Activated CD8-positive, alpha-beta T cell treated with anti-CD3 and anti-CD28 coated beads for 36 hours (primary cell): ENCODE measurements at places on chromosomes 2 and 18.
A peak's percentile ranks its signal among the peaks of the same experiment; 100 is the strongest.

DNA sequence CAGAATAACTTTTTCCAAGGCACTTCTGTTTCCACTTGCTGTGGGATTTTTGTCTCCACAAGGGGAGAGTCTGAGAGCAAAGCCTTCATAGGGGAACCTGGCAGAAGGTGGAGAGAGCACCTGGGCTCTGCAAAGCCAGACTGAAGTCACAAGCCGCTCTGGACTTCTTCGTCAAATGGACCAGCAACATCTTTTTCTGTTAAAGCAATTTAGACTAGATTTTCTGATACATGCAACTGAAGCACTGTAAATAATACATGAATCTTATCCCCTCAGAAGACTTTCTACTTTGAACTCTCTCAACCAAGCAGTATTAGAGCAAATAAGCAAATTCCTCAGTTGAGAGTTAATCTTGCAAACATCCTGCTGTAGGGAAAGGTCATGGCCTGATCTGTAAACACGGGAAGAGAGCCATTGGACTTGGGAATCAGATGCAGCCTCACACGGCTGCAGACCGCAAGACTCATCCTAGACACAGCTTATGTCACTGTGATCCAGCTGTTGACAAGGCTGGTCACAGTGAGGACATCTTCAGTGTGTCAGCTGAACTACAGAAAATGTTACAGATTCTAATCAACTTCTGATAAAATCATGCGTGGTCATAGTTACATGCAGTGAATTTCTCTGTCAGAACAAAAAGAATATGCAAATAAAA is 3.2 kb downstream of the SH3YL1 start:
- no peak for DNase-seq

DNA sequence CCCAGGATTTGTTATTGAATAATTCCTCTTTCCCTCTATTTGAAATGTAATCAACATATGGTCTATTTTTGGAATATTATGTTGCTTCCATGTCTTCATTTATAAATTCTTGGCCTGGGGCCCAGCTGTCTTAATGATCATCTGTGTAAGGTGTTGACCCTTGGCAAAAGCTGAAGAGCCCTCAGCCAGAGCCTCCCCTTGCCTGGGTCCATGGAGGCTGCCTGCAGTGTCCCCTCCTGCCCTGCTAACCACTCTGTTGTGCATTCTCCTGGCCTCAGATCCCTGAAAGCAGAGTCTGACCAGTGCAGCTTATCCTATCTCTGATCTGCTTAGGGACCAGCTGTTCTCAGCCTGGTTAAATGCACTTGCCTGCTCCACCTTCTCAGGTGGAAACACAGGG is 226.1 kb upstream of the APCDD1 start:
- no peak for DNase-seq

DNA sequence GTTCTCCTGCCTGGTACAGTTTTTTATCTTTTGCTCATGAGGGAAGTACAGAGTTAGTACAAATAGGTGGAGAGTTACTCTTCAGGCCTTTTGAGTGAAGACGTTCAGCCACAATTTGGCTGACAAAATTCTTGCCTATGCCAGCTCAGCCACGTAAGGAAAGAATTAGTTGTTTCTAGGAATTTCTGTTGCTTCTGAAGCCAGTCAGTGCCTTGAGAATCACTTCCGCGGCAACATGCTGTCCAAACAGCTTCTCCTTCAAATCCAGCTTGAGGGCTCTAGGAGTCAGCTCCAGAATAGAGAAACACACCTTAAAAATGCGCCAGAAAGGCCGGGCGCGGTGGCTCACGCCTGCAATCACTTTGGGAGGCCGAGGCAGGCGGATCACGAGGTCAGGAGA is 27.5 kb downstream of the M1AP start:
- DNase-seq = no peak

GRCh38 chr2:241161646-241162281 is 11.5 kb downstream of the PPP1R7 start:
- no peak for DNase-seq

DNA sequence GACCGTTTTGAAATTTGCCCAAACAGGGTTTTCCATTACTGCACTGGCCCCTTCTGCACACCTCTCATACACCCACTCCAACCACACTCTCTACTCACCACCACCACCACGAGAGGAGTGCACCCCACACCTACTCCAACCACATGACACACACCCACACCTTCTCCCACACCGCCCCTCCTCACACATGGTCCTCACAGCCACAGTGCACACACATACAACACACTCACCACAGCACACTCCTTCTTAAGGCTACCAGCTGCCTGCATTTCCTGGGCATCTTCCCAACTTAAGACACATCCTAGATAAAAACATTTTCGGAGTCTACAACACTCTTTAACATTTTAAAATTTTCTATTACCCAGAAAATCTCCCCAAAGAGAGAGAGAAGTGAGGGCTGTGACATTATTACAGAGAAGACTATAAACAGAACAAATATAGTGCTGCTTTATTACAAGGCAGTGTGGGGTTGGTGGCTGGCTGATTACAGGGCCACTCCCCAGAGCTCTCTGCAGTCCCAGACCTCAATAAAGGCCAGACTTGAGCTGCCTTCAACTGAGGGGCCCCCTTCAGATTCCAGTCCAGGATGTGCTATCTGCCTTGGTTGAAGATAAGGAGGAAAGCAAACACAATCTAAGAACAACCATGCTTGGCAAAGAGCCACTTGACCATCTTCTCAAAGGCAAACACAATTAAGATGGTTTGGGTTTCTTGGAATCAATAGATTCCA is 36.1 kb downstream of the NHEJ1 start:
- DNase-seq = peak; percentile 32

DNA sequence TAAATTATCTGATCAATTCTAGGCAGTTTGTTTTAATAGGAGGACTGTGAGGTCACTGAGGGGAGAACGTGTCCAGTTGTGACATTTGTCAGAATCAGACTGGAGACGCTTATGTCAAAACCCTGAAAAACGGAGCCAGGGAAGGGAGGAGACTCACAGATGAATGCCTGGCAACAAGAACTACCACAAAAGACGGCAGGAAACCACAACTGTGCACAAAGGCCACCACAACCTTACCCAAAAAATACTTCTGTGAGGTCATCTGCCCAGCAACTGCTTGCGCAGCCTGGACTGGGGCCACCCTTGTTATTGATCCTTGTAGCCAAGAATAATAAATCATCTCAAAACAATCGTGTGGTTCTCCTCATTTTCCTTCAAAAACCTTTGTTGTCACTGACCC is 173.0 kb upstream of the ALKAL2 start:
- peak; percentile 71 for DNase-seq

- DNase-seq = no peak
Measured at GRCh38 chr18:47968006-47968676, 37.7 kb upstream of the SMAD2 start.

DNA sequence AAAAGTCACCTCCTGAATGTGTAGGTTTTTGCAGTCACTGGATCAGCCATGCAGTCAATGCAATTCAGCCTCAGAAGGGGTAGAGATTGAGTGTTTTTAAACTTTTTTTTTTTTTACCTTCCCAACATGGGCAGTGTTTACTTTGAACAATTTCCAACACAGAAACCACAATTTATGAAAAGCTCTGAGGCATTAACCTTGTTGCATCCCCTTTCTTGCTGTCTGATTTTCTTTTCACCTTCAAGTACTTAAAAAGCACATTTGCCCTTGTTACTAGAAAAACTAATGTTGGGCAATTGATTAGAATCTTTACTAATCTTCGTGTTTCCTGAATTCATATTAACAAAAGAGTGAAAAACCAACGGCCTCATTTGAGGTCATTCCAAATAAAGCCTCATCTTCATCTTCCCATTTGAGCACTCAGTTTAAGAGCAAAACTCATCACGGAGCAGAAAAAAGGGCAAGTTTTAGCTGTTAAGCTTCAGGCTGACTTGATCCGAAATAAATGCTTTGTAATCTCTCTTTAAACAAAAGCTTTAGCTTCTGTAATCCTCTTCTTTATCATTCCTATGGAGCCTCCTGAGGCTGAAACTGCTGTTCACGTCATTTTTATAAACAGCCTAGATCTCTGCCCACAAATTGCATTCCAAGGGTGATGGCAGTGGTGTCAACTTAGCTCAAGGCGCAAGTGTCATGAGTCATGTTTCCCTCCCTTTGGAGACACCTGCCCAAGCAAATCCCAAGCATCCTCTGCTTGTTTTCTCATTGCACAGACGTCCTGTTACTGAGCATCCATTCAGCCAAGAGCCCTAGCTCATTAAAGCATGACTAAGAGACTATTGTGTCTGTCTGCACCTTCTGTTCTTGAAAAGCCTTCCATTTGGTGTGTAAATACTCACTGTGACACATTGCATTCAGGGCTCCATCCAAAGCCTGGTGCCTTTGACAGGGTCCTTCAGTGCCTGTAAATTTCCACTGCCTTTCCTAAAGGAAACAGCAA is 107.7 kb downstream of the HNMT start:
- DNase-seq = no peak

GRCh38 chr2:19073522-19073921 is 284.9 kb downstream of the OSR1 start:
- no peak for DNase-seq

DNA sequence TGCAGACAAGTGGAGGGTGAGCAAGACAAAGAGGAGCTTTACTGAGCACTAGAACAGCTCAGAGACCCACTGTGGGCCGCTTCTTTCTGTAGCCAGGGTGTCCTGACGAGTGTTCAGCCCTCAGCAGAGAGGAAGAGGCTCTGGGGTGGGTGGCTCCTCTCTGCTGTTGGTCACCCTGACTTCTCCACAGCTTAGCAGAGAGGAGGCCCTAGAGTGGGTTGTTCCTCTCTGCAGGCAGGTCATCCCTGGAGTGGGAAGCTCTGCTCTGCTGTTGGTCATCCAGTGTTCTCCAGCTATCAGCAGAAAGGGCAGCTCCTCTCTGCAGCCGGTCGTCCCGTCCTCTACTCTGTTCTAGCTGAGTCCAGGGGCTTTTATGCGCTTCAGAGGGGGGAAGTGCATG is 286.5 kb downstream of the ICOS start:
- no peak for DNase-seq

GRCh38 chr18:70622622-70623419 is 334.0 kb downstream of the SOCS6 start:
- DNase-seq = no peak

- no peak for DNase-seq
Measured at GRCh38 chr2:159758686-159759085, 39.3 kb downstream of the CD302 start.

DNA sequence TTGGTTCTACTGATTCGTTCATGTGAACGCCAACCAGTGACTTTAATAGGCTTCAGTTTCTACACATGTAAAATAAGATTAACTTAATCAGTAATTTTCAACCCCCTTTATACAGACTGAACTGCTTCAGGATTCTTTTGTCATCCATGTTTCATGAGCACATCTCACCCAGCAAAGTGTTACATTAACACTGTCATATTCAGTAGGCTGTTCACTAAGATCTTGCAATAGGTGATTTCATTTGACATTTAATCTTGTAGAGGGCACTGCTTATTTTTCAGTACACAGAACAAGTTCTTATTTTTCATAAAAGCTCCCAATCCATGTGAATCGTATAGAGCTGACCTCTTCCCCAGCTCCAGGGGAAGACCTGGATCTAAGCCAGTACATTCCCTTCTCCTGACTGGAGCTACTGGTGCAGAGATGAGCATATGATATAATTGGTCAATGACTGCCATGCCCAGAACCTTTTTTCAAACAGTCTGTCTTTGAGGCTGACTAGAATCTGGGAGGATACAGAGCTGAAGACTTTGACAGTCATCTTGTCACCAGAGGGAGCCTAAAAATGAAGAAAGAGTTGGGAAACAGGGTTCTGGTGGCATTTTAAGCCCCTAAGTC is 72.2 kb upstream of the CHRNA1 start:
- DNase-seq = no peak

GRCh38 chr18:74840492-74841167 is 243.0 kb downstream of the ZNF407 start:
- DNase-seq = peak; percentile 12

DNA sequence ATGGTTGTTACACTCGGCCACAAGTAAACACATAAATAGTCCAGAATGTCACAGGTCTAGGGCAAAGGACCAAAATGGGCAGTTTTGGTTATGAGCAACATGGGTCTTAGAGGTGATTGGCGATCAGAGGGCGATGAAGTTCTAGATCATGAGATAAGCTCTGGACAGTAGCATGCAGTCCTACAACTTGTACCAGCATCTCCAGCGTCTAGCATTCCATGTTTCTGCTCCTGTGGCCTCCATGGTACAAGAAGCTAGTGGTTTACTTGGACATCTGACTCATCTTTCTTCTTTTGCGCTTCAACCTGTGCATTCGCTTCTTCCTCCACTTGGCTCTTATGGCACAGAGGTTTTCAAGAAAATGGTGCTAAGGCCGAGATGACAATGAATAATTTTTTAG is 8.9 kb upstream of the MMADHC start:
- DNase-seq = no peak

DNA sequence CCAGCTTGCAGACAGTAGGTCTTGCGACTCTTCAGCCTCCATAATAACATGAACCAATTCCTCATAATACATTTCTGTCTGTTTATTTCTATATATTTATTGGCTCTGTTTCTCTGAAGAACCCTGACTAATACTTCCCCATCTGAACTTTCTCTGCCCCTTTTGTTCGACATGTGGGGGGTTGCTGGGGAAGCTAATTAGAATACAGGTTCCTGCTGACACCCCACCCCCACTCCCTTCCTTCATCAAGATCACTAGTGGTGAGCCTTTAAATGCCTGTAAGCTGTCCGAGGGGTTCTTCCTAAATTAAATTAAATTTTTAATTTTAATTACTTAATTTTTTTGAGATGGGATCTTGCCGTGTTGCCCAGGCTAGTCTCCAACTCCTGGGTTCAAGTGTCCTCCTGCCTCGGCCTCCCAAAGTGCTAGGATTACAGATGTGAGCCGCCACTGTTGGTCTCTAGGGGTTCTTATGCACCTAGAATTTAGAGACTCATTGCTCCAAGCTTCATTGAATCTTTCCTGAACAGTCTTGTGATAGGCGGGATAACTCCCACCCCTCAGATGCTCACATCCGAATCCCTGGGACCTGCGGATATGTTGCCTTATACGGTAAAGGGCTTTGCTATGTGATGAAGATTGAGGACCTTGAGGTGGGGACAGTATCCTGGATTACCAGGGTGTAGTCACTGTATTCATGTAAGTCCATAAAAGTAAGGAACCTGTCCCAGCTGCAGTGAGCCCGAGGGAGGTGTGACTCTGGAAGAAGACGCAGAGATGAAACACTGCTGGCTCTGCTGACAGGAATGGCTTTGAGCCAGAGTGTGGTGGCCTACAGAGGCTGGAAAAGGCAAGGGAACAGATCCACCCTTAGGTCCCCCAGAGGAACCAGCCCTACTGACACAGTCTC is 26.2 kb downstream of the HPCAL1 start:
- DNase-seq = peak; percentile 45

DNA sequence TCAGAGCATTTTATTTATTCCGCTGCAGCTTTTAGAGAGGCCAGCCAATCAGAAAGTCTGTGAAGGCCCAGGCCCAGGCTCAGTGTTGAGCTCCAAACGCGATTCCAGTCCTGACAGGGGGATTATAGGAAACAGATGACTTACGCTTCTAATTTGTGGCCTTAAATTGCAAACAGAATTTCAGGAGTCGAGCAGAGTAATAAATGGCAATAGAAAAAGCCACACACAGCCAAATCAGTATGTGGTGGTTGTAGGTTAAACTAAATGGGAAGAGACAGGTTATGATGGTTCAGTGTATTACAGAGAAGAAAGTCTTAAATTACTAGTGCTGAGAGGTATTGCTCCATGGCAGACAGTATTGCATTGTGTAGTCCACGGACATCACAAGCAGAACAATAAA is 131.0 kb upstream of the ZEB2 start:
- DNase-seq = no peak
